Heart left ventricle (tissue), 16 donors: ENCODE measurements at places on chromosomes 5 and 9. TPM values are rescaled to one million over a fixed set of nuclear protein-coding genes. Genes with fewer than 3 reads are reported as not detected.

RLN2 gene
- not detected for total RNA-seq

RAB3C gene
- 0.28 TPM for total RNA-seq

MGAT1 gene
- 69.2 TPM for total RNA-seq

SUSD3 gene
- total RNA-seq, result 5.2 TPM

PCDHGA12 gene
- total RNA-seq, result 8.4 TPM

AQP3 gene
- total RNA-seq, result 15.2 TPM

ZNF608 gene
- total RNA-seq, result 16.6 TPM

OXCT1 gene
- 188 TPM for total RNA-seq

SLC36A3 gene
- total RNA-seq, result not detected

ESM1 gene
- total RNA-seq, result not detected

TAS2R1 gene
- total RNA-seq, result not detected

PCDHGC5 gene
- total RNA-seq, result 5.4 TPM

PCDHGA3 gene
- 14.8 TPM for total RNA-seq

GHR gene
- total RNA-seq, result 9.1 TPM

TGFBI gene
- total RNA-seq, result 42.9 TPM

ARL14EPL gene
- total RNA-seq, result not detected

MAMDC4 gene
- total RNA-seq, result 7.9 TPM

SLC23A1 gene
- not detected for total RNA-seq

PTPN3 gene
- total RNA-seq, result 62.9 TPM

GPR150 gene
- total RNA-seq, result not detected

KIF4B gene
- 0.07 TPM for total RNA-seq

RNF180 gene
- total RNA-seq, result 10.5 TPM

CENPH gene
- 2.4 TPM for total RNA-seq

MEIKIN gene
- total RNA-seq, result not detected

BTNL8 gene
- 0.17 TPM for total RNA-seq

TRIM7 gene
- 10.2 TPM for total RNA-seq

GABRB2 gene
- not detected for total RNA-seq

TAF11L5 gene
- not detected for total RNA-seq

FAM221B gene
- not detected for total RNA-seq

SLC22A5 gene
- total RNA-seq, result 15.6 TPM

AIF1L gene
- total RNA-seq, result 16.1 TPM

PCDHA9 gene
- not detected for total RNA-seq

ANKH gene
- 227 TPM for total RNA-seq

SLIT3 gene
- 24.3 TPM for total RNA-seq

INSL6 gene
- not detected for total RNA-seq

GFRA3 gene
- 0.47 TPM for total RNA-seq

ATP10B gene
- 0.32 TPM for total RNA-seq

CAVIN4 gene
- 62.4 TPM for total RNA-seq

FBP2 gene
- not detected for total RNA-seq

FAM219A gene
- total RNA-seq, result 29.9 TPM

SV2C gene
- total RNA-seq, result not detected

TXNDC8 gene
- total RNA-seq, result not detected

ZNF622 gene
- total RNA-seq, result 55.1 TPM

ZFP37 gene
- total RNA-seq, result 0.51 TPM

MAP1B gene
- 92.7 TPM for total RNA-seq

DNLZ gene
- total RNA-seq, result 22.3 TPM

PRUNE2 gene
- total RNA-seq, result 2.9 TPM

EIF4E1B gene
- not detected for total RNA-seq

FBXL7 gene
- 25.6 TPM for total RNA-seq

CAMK4 gene
- 0.40 TPM for total RNA-seq
